Uterus (tissue), 4 donors: ENCODE measurements at places on chromosomes 7 and 10. TPM values are rescaled to one million over a fixed set of nuclear protein-coding genes. Genes with fewer than 3 reads are reported as not detected.

Gene CDHR1
- total RNA-seq = under 0.01 TPM

Gene AQP1
- total RNA-seq = 312 TPM

Gene VWA2
- not detected for total RNA-seq

Gene SFTPA1
- total RNA-seq = 0.95 TPM

Gene DCLRE1A
- total RNA-seq = 16.1 TPM

Gene HACD1
- total RNA-seq = 10.5 TPM

Gene SPDYE2
- total RNA-seq = not detected

Gene CLCN1
- 0.30 TPM for total RNA-seq

Gene AASS
- 37.9 TPM for total RNA-seq

Gene VIPR2
- 3.4 TPM for total RNA-seq

Gene ARHGEF5
- total RNA-seq = 5.6 TPM

GRCh38 chr10:112532189-112532588 is 85.2 kb downstream of the VTI1A start:
- DNase-seq = no peak

DNA sequence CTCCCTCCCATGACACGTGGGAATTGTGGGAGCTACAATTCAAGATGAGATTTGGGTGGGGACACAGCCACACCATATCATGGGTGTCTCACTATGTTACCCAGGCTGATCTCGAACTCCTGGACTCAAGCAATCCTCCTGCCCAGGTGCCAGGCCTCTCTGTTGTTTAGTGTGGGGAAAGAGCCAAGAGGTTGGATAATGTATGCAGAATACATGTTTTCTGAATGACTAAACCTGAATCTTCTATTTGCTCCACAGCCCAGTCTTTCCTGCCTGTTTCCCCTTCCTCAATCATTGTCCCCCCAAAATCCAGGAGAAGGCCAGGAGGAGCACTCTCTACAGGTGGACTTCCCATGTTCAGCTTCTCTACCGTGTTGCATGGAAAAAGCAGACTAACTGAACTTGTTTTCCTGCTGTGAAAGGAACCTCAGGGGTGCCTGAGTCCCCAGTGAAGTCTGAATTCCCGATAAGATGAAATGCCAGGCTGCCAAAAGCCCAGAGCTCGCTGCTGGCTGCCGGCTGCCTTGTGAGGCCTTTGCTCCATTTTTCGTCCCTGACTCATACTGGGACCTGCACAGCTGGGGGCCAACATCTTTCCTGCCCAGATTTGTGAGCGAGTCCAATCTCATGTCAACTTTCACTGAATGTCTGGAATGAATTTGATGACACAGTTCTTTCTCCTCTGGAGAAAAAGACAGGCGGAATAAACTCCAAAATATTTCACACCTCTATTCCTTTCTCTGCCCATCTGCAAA is 588.0 kb downstream of the CALN1 start:
- no peak for DNase-seq

GRCh38 chr10:69051303-69051702 is 36.6 kb upstream of the SRGN start:
- no peak for DNase-seq

GRCh38 chr10:67943917-67944316 is 59.5 kb downstream of the SIRT1 start:
- no peak for DNase-seq

DNA sequence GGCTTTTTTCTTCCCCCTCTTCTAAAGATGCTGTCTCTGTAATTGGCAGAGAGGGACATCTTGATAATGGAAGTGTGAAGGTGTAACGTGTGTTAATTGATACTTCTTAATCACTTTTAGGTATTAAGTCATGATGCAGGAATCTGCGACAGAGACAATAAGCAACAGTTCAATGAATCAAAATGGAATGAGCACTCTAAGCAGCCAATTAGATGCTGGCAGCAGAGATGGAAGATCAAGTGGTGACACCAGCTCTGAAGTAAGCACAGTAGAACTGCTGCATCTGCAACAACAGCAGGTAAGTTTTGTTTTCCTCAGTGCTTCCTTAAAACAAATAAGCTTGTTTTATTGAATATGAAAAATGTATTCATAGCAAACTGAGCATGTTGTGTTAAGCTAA is 11.8 kb downstream of the FOXP2 start:
- DNase-seq = no peak

GRCh38 chr10:29176845-29177832 is 111.7 kb upstream of the LYZL1 start:
- no peak for DNase-seq

DNA sequence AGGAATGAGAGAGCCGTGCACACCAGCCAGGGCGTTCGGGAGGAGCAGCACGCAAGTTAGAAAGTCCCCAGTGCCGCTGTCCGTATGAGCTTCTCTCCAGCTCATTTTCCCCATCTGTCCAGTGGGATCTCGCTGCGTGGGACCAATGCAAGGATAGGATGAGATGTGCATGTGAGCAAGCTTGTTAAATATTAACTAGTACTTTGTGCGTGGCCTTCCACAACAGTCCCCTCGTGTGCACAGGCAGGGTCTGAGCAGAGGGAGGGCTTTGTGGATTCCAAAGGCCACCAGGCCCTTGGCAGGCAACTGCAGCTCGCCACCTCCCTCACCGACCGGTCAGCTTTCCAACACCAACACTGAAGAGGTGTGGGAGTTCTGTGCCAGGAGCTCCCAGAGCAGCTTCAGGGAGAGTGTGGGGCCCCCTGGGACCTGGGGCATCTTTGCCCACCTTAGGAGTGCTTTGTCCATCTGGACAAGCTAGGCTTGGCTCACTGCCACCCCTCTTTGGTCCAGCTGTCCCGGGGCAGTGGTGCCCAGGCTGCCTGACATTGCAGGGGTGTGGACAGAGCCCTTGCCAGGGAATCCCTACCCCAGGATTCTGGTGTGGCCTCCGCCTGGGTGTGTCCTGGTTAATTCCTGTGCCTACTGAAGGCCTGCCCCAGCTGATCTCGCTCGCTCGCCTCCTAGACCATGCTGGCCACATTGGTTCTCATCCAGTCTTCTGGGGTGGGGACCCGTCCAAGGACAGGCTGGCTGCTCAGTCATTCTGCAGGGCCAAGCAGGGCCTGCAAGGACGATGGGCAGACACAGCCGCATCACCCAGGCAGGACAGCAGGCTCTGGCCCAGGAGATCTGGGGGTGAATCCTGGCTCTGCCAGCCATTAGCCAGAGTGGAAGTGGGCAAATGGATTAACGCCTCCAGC is 5.3 kb downstream of the FAM20C start:
- DNase-seq = no peak

GRCh38 chr7:77426521-77427051 is 10.4 kb upstream of the GSAP start:
- DNase-seq = no peak

DNA sequence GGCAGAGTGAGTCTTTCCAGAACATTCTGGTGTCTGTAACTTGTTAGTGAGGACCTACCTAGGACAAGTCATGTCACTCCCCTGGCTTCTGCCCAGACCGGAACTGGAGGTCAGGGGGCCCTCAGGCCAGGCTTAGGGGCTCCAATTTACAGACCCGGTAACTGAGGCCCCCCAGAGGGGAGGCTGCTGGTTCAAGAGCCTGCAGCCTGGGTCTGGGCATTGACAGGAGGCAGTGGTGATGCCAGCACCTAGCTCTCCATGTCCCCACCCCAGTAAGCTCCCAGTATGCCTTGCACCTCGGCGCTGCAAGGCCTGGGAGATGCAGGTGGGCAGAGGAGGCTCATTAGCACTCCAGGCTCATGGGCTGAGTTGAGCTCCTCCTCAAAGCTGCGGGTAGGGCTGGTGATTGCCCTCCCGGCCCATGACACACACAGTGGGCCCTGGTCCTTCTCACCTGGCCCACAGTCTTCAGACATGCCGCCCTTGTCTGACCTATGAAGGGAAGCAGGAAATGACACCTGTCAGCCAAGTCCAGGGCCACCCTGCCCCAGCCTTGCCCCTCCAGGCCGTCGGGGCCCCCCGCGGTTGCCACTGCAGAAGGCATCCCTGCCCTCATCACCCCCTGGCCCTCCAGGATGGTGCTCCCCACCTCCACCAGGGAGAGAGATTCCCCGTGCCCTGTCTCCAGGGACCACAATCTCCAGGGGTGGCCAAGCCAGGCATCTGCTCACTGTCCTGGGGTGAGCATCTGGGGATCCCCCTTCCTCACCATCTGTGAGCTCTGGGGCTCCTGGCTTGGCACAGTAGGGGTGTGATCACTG is 88.3 kb upstream of the TMEM248 start:
- no peak for DNase-seq

GRCh38 chr10:64286533-64286932 is 765.3 kb downstream of the REEP3 start:
- DNase-seq = no peak

DNA sequence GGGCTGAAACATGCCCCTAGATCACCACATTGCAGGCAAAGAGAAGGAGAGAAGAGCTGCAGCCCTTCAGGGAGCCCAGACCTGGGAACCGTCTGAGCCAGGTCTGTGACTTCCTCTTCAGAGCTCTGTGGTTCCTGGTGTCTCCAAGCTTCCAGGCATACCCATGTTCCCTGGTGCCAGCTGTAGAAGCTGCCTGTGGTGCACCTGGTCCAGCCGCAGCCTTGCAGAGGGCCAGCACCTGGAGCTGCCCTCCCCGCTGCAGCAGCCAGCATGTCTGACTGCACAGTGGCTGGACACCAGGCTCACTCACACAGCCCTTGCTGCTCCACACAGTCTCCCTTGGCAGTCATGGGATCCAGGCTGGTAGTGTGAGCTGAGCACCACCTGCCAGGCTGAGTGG is 33.6 kb downstream of the C7orf25 start:
- no peak for DNase-seq

GRCh38 chr7:134820778-134821177 is 41.3 kb downstream of the CALD1 start:
- DNase-seq = no peak

GRCh38 chr7:82050792-82051191 is 280.9 kb upstream of the HGF start:
- no peak for DNase-seq

GRCh38 chr10:128318913-128319312 is 192.7 kb upstream of the MKI67 start:
- DNase-seq = no peak

- DNase-seq = no peak
These were observed 160.9 kb upstream of the SEMA3C start for GRCh38 chr7:81079746-81080145.

- DNase-seq = no peak
These were observed 3.9 kb downstream of the PTPRZ1 start for GRCh38 chr7:121876656-121877500.

DNA sequence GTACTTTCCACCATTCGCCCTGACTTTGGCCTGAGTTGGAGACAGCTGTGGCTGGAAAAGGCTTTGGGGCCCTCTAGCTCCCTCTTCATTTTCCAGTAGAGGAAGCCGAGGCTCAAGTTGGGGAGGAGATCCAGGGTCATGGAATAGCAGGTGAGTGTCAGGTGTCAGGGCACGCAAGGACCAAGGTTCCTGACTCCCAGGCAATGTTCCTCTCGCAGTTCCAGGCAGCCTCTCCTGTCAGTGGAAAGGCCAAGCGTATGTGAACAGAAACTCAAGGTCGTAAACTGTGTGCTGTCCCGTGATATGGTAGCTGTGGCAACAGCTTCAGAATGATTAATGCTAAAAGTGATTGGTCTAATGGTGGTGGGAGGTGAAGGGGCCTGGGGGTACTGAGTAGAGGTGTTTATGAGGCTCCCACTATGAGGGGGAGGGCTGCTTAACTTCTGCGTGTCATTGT is 13.2 kb downstream of the ADAMTS14 start:
- no peak for DNase-seq

DNA sequence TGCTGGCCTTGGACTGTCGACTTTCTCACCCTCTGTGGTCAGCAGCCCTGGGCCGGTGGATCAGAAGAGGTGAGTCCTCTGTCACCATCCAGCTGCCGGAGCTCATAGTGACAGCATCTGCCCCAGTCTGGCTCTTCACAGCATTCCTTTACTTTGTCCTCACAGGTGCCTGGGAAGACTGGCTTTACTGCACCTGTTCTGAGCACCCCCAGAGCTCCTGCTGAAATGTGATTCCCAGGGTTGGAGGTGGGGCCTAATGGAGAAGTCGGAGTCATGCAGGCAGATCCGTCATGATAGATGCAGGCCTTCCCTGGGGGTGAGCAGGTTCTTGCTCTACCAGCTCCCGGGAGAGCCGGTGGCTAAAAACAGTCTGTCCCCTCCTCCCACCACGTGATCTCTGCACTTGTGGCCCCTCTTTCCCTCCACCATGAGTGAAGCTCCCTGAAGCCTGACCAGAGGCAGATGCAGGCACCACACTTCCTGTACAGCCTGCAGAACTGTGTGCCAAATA is 171.5 kb downstream of the ZMYND11 start:
- no peak for DNase-seq

- DNase-seq = no peak
These were observed 7.2 kb upstream of the SRI start for GRCh38 chr7:88226886-88227516.

- DNase-seq = no peak
These were observed 330.1 kb upstream of the LRGUK start for GRCh38 chr7:133796782-133797745.

GRCh38 chr7:46880508-46881196 is 701.3 kb downstream of the TNS3 start:
- no peak for DNase-seq

DNA sequence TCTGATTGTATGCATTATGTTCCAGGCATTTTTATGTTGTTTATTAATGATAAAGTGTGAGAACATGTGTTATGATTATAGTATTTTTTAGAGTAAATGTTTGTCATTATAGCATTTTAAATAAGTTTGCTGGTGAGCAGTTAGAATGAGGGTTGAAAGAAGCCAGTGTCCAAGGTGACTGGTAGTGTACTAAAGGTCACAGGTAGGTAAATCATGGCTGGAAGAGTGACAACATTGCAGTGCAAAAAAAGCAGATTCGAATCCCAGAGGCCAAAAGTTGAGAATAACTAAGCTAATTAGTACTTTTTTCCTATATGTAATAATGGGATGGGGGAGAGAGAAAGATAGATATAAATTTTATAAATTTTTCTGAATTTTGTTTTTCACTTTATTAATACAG is 44.0 kb downstream of the RSBN1L start:
- DNase-seq = no peak

DNA sequence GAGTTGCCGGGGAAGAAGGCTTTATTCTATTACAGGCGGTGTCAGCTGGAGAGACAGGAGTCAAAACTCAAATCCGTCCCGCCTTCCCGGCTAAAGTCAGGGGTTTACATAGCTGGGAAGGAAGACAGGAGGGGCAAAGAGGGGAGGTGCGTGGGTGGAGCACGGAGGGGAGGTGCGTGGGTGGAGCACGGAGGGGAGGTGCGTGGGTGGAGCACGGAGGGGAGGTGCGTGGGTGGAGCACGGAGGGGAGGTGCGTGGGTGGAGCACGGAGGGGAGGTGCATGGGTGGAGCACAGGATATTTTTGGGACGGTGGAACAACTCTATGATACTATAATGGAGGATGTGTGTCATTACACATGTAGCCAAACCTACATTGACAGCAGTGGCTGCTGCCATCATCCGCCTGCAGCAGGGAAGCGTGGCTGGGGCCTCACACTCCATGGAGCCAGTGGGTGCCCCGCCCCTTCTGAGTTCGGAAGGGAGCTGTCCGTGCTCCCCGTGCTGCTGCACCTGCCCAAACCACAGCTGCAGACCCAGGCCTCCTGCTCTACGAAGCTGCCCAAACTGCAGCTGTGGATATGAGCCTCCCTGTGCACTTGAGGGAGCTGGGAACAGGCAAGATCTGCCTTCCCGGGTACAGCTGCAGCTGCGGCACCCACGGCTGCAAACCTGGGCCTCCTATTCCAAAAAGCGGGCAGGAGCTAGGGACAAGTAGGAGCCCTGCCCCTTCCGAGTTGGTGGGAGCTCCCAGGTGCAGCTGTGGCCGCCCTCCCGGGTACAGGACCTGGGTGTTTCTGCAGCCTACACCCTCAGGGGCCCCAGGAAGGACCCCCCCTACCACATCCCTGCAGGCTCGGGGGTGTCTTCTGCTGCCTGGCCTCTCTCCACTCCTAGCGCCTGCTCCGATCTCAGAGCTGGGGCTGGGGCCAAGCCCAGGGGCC is 119.4 kb downstream of the DYNC2I1 start:
- no peak for DNase-seq

- no peak for DNase-seq
These were observed 17.5 kb downstream of the CFAP69 start for GRCh38 chr7:90262438-90262837.
